ENCODE measurements at places on chromosomes 3 and 15. TPM values are rescaled to one million over a fixed set of nuclear protein-coding genes. Genes with fewer than 3 reads are reported as not detected.

- peak; percentile 38 for DNase-seq
These were observed 27.9 kb downstream of the GTPBP8 start for GRCh38 chr3:113018536-113019181.

DNA sequence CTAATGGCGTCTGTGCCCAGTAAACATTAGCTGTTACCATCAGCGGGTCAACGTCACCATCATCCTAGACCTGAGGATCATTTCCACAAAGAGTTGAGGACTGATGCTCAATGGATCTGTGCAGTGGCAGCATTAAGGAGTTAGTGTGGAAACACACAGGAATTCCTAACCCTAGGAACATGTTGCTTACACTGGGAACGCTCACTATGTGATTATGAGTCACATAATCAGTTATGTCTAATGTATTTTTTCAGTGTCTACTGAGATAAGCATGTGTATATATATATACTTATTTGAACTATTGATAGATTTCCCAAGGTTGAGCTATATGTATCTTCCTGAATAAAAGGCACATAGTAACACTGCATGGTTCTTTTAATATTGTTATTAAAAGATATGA lies 19.0 kb downstream of the ARNT2 start:
- no peak for DNase-seq

- DNase-seq = no peak
These were observed 22.5 kb downstream of the UPK1B start for GRCh38 chr3:119195911-119196310.

DNA sequence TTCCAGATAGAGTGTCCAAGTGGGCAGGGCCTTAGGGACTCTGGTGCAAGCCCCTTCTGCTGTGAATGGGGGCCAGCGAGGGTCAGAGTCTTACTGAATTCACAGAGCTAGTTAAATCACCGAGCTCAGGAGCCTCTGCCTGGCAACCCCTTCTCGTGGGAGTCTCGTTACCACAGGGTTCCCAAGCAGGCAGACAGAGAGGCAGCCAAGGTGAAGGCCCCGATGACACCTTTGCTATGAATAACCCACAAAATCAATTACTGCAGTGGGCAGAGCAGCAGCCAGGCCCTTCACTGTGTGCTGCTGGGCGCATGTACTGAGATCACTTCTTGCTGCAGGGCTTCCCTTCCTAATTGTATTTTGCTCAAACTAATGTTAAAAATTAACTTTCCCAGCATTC lies 56.9 kb downstream of the SPSB4 start:
- no peak for DNase-seq

DNA sequence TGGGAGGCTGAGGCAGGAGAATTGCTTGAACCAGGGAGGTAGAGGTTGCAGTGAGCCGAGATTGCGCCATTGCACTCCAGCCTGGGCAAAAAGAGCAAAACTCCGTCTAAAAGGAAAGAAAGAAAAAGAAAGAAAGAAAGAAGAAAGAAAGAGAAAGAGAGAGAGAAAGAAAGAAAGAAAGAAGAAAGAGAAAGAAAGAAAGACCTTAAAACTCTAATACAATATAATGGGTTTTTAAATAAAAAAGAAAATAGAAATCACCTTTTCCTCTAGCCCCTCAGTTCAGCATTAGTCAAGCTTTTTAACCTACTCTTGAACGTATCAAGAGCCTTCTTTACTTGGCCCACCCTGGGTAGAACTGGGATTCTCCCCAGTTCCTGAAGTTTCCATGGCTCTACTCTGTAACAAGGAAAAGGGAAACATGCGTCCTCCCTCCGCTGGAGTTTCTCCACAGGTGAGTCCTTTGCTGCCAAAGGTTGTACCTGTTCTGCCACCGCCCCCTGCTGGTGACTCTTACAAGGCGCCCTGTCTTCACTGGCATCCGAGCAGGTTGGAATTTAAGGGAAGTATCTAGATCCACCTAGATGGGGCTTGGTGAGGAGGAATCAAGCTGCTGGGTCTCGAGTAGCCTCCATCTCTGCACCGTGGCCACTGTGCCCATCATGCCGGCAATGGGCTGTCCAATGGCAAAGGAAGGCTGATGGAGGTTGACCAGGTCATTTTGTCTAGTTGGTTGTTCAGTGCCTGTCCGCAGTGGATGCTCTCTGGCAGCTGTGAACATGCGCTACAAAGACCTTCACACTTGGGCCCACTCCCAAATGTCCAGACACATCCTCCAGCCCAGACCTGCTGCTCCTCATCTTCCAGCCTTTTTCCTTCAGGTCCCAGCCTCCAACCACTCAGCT lies 20.6 kb upstream of the EPHB3 start:
- peak; percentile 28 for DNase-seq

- no peak for DNase-seq
These were observed 93.9 kb downstream of the IQSEC1 start for GRCh38 chr3:12979151-12979946.

DNA sequence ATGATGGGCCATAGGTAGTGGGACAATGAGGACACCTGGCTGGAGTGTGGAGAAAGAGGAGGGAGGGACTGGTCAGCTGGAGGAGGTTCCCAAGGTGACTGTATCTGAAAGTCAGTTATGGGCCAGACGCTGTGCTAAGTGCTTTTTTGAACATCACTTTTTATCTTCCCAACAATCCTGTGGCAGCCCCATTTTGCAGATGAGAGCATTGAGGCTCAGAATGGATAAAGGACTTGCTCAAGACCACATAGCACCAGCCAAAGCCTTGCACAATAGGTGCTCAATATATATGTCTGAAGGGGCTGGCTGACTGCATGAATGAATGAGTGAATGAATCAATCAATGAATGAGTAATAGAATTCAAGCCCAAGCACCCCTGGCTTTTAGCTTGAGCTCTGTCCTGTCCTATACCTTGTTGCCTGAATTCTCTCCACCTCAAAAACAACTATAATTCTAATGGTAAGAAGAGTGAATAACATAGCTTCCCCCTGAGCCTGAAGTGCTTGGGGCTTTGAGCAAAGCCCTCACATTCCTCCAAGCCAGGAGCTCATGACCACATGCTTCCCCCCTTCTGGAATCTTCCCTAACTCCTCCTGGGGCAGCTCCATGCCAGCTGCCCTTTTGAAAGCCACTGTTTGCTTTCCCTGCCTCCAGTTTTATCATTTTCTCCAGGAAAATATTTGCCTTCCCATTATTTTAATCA lies 150.9 kb downstream of the RPLP1 start:
- DNase-seq = no peak

DNA sequence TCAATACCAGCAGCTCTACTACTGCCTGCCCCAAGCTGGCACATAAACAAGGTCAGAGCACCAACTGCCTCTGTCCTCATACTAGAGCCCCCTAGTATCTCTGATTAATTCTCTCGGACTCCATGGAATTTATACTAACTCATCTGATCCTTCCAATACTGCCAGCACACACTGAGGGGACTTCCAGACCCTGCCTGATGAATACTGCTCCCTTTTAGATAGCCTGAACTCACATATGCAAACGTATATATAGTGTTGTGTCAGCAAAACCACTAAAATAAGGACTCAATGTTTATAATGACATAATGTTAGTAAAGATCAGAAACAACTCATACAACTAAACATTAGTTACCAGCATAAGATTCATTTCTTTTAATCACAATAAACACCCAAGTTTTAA lies 25.0 kb downstream of the CEP70 start:
- no peak for DNase-seq

- DNase-seq = peak; percentile 78
These were observed 8.0 kb downstream of the CCDC14 start for GRCh38 chr3:123952844-123953520.

DNA sequence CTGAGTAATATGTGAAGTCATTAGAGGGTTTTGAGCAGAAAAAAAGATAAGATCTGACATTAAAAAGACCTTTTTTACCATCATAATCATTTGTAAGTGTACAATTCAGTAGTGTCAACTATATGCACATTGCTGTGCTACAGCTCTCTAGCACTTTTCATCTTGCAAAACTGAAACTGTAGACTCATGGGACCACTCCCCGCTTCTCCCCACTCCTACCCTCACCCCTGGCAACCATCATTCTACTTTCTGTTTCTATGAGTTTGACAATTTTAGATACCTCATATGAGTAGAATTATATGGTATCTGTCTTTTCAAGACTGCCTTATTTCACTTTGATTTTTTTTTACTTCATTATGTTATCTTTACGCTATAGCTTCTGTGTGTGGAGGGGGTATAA lies 112.8 kb downstream of the NSUN3 start:
- DNase-seq = no peak

GRCh38 chr3:58137306-58137705 lies 73.5 kb downstream of the DNASE1L3 start:
- DNase-seq = no peak

DNA sequence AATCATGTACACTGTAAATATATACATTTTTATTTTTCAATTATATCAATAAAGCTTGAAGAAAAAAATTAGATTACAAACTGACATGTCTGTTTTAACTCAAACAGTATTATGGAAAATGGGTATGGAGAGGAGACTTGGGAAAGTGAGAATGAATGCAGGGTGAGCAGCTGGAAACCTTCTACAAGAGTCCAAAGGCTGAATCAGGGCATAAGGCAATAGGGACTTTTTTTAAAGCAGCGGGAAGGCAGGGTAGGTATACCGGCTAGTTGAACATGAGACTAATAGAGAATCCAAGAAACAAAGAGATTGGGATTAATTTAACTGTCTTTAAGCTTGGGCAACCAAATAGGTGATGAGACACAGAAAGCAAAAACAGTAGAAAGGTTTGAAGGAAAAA lies 145.3 kb downstream of the NR1I2 start:
- DNase-seq = no peak

- DNase-seq = no peak
These were observed 156.5 kb upstream of the SLC2A2 start for GRCh38 chr3:171183042-171183441.

GRCh38 chr15:100191161-100191560 lies 150.6 kb downstream of the ADAMTS17 start:
- DNase-seq = peak; percentile 60

GRCh38 chr3:140440446-140440845 lies 237.4 kb upstream of the TRIM42 start:
- DNase-seq = peak; percentile 54

- no peak for DNase-seq
These were observed 45.1 kb upstream of the EIF1B start for GRCh38 chr3:40264451-40264850.

DNA sequence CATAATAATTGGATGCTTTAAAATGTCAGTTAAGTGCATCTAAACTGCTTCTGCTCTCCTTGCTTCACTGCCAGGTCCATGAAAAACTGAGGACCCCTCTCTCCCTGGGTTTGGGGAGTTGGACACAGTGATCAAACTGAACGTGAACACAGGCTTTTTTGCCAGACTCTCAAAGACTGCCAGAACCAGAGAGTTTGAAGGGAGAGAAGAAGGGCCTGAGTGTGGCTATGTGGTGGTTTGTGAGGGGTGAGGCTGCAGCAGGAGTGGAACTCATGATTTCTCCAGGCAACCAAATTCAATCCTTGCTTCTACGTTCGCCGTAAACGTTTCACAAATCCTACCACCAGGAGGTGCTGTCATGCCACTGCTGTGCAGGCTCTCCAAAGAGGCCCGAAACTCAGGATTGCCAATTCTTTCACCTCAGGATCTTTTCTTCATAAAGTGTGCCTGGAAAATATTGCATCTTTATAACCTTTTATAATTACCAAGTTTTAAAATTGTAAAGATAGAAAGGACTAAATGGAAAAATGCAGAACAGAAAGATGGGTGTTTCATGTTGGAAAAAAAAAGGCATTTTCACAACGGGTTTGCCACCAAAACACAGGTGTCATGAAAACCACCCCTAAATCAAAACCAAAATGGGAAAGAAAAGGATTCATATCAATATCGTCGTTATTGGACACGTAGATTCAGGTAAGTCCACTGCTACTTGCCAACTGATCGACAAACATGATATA lies 19.7 kb downstream of the TM4SF4 start:
- DNase-seq = no peak

GRCh38 chr15:94203306-94203705 lies 28.1 kb upstream of the MCTP2 start:
- DNase-seq = no peak

GRCh38 chr15:31098491-31098917 lies 3.0 kb downstream of the TRPM1 start:
- DNase-seq = no peak

DNA sequence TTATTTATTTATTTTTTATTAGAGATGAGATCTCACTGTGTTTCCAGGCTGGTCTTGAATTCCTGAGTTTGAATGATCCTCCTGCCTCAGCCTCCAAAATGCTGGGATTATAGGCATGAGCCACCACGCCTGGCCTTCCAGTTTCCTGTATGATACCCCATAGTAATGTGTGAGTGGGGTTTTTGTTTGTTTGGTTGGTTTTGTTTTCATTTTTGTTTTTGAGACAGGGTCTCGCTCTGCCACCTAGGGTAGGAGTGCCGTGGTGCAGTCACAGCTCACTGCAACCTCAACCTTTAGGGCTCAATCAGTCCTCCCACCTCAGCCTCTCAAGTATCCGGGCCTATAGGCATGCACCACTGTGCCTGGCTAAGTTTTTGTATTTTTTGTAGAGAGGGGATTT lies 30.9 kb downstream of the GOLM2 start:
- no peak for DNase-seq

GRCh38 chr15:44775953-44776352 lies 39.6 kb downstream of the TRIM69 start:
- DNase-seq = peak; percentile 81

DNA sequence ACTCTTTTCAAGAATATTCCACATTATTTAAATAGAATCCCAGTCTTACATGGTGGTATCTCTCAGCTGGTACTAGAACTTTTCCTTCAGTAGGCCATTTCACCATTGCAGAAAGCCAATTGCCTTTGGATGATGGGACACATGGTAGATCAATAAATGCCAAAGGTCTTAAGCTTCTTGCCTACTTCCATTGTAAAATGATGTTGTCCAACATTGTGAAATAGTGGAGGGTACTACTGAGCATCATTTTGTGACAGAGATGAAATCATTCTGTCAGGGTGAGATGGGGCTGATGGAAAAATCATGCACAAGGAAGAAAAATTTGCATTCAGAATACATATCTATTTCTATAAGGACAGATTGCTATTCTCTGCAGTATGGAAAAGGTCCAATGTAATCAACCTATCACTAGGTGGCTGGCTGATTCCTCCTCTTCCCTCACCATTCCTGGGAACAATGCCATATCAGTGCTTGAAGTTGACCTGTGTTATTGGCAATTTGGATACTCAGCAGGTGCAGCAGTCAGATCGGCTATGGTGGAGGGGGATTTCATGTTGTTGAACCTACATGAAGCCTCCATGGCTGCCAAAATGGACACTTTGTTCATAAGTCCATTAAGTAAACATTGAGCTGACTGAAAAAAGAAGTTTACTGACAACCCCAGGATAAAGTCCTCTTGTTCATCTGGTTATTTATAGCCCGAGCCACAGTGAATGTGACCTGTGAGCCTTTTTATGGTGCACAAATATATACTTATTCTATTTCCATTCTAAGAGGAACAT lies 596.9 kb upstream of the ARPP21 start:
- DNase-seq = no peak

Gene EFHB
- 0.24 TPM for total RNA-seq

Gene LDHAL6B
- total RNA-seq = not detected

Gene CGNL1
- 0.35 TPM for total RNA-seq

Gene STRIT1
- total RNA-seq = not detected

Gene FMN1
- total RNA-seq = 1.7 TPM

Gene ISLR2
- total RNA-seq = not detected
